ENCODE measurements at places on chromosomes 4 and X.

DNA sequence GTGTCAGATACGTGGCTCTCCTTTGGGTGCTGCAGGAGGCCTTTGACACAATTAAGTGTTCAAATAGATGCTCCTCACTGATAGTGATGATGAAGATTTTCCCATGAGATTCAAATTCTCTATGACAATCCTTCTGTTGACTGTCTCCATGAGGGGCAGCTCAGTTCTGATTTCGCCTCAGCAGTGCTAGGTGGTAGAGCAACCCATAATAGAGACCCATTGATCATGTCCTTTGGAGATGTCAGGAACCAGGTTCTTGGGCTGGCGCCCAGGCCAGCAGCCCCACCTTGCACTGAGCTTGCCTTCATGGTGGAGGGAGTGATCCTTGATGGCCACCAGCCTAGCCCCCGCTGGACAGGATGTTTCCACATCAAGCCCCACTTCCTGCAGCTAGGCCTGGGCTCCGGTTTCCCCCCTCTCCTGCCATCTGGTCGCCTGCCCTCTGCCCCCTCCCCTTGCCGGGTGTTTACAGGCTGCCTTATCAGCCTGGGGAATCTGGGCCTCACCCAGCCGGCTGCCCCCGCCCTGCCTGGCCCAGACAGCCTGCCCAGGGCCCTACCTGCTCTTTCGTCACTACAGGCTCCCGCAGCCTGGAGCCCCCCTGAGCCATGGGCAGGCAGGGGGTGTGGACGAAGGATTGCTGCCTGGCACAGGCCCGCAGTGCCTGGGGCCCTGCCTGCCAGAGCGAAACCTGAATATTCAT lies 12.6 kb downstream of the ELF4 start:
- no peak for DNase-seq

GRCh38 chr4:90174621-90175023 lies 47.4 kb downstream of the CCSER1 start:
- DNase-seq, result no peak

DNA sequence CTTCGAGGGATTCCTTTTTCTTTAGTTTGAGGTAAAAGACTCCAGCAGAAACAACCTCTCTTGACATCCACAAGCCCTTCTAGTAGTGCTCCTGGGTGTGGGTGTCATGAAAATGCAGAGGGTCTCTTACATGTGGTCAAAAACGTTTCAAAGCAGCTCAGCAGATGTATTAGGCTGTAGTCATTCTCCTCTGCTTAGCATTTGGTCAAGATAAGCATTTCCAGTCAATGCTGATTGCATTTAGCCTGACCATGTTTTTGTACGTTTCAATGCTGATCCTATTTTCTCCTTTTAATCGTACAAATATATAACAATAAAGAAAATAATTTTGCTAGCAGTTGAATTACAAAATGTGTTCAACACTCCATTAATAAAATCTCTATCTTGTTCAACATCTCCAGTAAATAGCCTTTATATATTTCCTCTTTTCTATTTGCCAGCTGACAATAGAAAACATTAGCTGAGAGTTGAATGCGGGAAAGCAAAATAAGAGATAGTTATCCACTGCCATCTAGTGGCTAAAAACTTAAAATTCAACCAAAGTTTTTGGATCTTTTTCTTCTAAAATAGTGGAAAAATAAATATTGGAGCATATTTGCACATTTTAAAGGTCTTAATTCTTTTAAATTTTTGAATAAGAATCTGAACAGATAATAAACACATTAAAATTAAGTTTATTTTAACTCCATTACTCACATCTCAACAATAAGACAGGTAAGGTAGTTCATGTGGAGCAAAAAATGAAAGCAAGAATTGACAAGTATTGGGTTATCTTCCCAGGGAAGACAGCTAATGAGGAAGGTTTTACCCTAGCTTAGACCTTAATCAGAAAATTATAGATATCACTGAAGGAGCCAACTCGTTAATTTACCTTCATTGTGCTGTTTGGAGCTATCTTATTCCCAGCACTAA lies 15.2 kb upstream of the PACRGL start:
- DNase-seq, result no peak

DNA sequence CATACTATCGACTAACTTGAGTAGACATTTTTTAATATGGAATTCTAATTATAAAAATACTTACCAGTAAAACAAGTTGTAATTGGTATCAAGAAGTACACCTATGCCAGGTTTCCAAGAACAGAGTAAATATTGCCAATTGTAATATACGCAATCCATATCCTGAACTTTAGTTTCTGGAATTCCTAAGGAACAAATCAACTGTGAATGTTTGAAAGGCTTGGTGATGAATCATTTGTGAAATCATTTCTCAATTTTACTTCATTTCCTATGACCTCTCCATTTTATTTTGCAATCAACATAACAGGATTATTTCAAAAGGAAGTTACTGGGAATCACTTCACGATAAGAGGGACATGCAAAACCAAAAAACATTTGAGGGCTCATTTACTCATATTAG lies 3.7 kb downstream of the IL13RA2 start:
- no peak for DNase-seq

- no peak for DNase-seq
These were observed 196.8 kb upstream of the ADGRL3 start for GRCh38 chr4:61003301-61003700.

- DNase-seq, result no peak
These were observed 1131.7 kb downstream of the SH3BGRL start for GRCh38 chrX:82333575-82333974.

GRCh38 chr4:41346306-41347061 lies 89.8 kb downstream of the UCHL1 start:
- no peak for DNase-seq

DNA sequence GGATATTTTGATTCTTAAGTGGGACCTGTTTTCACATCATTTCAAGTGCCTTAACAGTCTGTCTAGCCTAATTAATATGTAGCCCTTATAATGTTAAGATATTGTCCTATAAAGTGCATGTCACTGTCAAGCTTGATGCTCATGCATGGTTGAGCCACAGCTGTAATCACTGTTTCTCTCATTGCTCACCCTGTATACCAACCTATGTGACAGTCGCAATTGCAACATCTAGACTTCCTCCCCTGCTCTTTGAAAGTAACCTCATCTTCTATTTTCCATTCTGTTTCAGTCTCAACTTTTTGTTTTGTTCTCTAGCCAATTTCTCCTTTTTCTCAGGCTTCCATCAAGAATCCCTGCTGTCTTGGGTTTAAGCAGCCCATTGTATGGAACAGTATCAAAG lies 24.4 kb upstream of the MSL3 start:
- no peak for DNase-seq

- DNase-seq, result no peak
These were observed 68.2 kb upstream of the FAM241A start for GRCh38 chr4:112076919-112077608.

DNA sequence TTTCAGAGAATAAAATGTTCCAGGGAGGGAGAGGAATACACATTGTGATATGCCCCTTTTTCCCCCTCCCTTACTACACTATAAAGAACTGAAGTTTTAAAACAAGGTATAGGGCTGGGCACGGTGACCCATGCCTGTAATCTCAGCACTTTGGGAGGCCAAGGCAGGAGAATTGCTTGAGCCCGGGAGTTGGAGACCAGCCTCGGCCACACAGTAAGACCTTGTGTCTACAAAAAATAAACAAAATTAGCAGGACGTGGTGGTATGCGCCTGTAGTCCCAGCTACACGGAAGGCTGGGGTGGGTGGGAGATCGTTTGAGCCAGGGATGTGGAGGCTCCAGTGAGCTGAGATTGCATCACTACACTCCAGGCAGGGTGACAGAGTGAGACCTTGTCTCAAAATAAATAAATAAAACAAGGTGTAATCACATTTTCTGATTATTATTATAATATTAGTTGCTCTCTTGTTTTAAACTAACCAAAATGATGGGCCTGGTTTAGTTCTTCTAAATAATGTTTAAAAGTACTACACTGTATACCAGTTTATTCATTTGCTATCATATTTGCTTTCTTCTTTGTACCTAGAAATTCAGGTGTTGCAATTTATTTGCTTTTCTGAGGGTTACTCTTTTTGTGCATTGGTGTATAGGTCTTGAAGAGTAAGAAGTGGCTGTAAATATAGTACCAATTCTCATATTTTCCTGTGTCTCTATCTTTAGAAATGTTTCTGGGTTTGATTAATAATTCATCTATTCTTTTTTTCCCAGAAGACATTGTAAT lies 8.8 kb downstream of the TBC1D8B start:
- DNase-seq, result no peak

GRCh38 chr4:78396613-78397291 lies 154.8 kb upstream of the ANXA3 start:
- DNase-seq, result no peak

- DNase-seq, result no peak
These were observed 17.8 kb downstream of the SSR4 start for GRCh38 chrX:153812220-153812619.

- DNase-seq, result no peak
These were observed 308.0 kb downstream of the RAPGEF2 start for GRCh38 chr4:159410891-159411290.

DNA sequence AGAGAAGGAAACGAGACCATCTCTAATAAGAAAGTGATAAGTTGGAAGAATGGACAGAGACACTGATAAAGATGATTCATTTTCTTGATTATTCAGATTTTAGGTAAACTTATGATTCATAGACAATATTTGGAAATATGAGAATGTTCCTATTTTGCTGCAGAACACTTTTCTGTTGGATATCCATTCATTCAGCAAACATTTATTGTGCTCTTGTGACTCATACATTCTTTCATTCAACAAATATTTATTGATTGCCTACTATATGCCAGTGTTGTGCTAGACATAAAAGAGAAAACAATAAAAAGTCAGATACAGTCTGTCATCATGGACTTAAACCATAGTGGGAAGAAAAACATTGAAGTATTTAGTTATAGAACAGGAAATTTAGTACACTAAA lies 1232.0 kb downstream of the STIM2 start:
- DNase-seq, result no peak

GRCh38 chr4:36226430-36227227 lies 17.7 kb downstream of the ARAP2 start:
- DNase-seq, result no peak

- DNase-seq, result no peak
These were observed 45.5 kb downstream of the GLRB start for GRCh38 chr4:157121401-157121800.

GRCh38 chrX:119475389-119476101 lies 7.3 kb downstream of the SLC25A5 start:
- no peak for DNase-seq

- no peak for DNase-seq
These were observed 202.0 kb downstream of the PCDH19 start for GRCh38 chrX:100208076-100208475.

DNA sequence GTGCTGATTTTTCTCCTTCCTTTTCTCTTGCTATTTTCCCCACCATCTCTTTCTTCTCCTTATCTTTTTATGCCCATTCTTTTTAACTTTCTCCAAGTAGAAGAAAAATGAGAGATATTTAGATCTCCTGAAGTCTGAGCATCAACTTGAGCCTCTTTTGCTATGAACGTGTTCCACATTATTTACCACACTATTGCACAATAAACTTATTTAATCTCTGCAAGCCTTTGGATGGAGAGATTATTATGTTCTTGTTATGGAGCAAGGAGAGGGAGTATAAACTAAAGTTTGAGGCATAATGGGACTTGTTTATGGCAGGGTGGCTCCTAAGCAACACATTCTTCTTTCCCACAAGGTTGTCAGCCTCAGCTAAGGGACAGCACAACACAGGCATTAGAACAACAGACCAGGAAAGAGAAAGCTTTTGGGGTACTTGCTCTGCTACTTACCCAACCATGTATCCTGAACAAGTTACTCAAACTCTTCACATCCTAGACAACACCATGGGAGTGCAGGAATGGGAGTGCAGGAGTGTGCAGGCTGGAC lies 365.5 kb upstream of the BOD1L1 start:
- no peak for DNase-seq

DNA sequence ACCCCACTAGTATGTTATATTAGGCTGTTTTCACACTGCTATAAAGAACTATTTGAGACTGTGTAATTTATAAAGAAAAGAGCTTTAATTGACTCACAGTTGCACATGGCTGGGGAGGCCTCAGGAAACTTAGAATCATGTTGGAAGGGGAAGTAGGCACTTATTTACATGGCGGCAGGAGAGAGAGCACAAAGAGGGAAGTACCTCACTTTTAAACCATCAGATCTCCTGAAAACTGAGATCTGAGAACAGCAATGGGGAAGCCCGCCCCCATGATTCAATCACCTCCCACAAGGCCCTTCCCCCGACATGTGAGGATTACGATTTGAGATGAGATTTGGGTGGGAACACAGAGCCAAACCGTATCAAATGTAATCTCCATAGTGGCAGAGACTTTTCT lies 45.4 kb upstream of the XK start:
- no peak for DNase-seq

- DNase-seq, result peak; percentile 36
These were observed 30.5 kb downstream of the PLAC8 start for GRCh38 chr4:83083925-83084475.

DNA sequence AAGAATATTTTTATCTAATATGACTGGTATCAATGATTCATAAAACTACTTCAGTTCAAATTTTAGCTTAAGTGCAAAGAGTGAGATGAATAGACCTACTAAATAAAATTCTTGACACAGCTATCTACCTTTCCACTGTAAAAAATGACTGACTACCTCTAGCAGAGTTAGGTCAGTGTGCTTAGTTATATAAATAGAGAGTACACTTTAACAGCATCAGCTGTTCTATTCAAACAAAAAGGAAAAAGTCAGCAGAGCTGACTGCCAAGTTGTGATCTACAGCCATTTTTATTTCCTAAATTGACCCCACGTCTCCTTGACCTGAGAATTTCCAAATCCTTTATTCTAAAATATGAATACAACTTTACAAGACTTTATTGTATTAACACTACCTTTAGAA lies 262.4 kb downstream of the CAMK2D start:
- DNase-seq, result no peak

- DNase-seq, result no peak
These were observed 53.7 kb upstream of the HPF1 start for GRCh38 chr4:169811476-169811875.

- peak; percentile 26 for DNase-seq
These were observed 653 bp downstream of the HHIP start for GRCh38 chr4:144646523-144647094.

DNA sequence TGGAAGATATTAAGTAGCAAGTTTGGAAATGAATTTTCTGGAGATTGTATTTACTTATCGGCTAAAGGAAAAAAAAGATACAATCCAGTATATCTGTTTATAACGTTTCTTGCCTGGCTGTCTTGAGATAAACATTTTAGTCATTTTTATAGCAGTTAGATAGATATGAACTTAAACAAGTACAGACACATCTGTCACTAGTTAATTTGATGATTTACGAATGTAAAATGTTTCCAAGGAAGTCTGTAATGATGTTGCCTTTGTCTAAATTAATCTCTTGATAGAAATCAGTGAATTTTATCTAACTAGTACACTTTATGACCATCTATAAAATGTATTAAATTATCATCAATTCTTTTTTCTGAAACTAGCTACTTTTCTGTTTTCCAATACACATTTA lies 5.7 kb downstream of the BMPR1B start:
- no peak for DNase-seq

- DNase-seq, result no peak
These were observed 319.0 kb downstream of the STK32B start for GRCh38 chr4:5370286-5370685.

GRCh38 chrX:153791104-153791852 lies 2.9 kb downstream of the IDH3G start:
- no peak for DNase-seq
